ENCODE measurements at places on chromosomes 6 and 20. TPM values are rescaled to one million over a fixed set of nuclear protein-coding genes. Genes with fewer than 3 reads are reported as not detected.

GRCh38 chr6:84123186-84123585, 89.6 kb downstream of the MRAP2 start:
- no peak overlapping the region for H3K4me3 ChIP-seq
- H3K36me3 ChIP-seq, result no peaks in the 10 kb centered on the region
- DNase-seq, result no peak
- H3K4me1 ChIP-seq, result no peaks in the 10 kb centered on the region

DNA sequence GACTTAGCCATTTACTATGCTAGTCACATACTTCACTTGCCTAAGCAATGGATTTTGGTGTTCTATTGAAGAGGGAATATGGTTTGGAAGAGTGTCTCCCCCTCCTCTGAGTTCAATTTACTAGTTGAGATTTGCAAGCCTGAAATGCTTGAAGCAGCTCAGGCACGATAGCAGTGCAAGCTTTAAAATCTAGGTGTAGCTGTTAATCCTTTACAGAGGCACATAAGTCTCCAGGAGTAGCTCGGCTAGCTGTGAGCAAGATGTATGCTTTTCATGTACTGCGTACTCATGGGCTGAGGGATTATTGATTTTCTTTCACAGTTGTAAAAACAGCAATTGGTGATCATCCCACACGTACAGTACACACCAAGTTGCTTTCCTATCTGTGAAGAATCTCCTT, 726 bp downstream of the FLRT3 start:
- H3K27me3 ChIP-seq, result no peaks in the 10 kb centered on the region
- DNase-seq, result no peak
- H3K4me1 ChIP-seq, result no peaks in the 10 kb centered on the region
- peak overlapping the region; percentile 38 for H3K4me3 ChIP-seq

Gene DNAH8
- total RNA-seq, result 0.05 TPM

Gene COL21A1
- 5.7 TPM for total RNA-seq
